Epithelial cell of esophagus (primary cell): ENCODE measurements at places on chromosomes 3 and 15.

- no peak for DNase-seq
Observed at GRCh38 chr3:20305647-20306046, 119.6 kb upstream of the SGO1 start.

DNA sequence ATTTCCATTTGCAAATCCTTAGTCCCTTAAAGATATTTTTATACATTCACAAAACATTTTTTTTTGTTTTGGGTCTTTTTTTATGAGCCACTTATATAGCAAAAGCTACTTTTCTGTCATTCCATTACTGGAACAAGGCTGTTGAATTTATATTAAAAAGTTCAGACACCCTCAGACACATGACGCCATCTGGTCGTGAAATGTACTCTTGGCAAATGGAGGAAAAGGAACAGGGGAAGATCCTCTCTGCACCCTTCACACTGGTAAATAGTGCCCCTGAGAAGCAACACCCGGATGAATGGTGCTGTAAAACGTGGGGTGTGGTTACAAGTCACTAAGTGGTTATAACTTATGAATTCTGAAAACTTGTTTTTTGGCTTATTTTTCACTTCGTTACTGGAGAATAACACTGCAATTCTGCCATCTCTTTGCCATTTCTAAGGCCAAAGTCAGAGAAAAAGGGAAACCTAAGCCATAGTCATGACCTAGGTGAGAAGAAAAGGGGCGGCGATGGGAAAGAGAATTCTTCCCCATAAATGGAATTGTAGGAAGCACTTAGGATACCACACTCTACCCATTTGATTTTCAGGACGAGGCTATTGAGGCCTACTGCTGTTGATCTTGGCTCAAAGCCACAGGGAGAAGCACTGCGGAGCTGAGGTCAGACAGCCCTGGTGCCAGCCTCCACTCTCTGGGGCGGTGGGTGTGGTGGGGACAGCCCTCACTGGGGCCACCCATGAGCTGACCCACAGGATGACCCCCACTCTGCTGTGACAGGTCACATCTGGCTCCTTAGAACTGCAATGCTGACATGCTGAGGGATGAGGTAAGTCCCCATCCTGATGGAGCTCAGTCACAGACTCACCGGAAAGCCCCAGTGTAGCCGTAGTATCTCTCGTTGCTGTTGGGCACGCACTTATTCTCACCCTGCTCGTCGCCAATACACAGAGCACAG, 21.9 kb downstream of the LTF start:
- no peak for DNase-seq

DNA sequence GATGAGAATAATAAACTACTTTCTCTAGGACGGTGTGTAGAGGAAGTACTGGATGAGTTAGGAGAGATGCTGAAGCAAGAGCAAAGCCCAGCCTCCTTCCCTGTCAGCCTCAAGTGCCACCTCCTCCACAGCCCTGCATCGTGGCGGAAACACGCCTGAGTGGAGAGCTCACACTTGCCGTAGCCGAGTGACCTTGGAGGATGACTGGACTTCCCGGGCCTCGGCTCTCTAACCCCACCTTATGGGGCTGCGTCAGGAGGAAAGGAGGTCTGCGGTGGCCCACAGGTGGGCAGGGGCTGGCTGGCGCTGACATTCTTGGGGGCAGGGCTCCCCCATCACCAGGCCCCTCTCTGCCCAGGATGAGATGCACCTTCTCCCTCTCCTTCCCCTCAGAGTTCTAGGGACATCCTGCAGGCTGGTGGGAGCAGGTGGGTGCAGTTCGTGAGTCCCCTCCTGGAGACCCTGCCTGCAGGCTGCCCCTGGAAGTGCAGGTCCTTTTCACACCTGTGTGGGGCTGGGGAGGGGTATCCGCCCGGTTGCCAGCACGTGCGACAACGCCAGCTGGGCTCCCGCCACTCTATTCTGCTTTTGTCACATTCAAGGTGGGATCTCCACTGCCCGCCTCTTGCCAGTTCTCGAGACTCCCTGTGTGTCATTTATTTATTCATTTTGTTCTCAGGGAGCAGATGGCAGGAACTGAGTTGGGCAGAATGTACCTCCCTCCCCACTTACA, 175.2 kb downstream of the MEGF11 start:
- no peak for DNase-seq

DNA sequence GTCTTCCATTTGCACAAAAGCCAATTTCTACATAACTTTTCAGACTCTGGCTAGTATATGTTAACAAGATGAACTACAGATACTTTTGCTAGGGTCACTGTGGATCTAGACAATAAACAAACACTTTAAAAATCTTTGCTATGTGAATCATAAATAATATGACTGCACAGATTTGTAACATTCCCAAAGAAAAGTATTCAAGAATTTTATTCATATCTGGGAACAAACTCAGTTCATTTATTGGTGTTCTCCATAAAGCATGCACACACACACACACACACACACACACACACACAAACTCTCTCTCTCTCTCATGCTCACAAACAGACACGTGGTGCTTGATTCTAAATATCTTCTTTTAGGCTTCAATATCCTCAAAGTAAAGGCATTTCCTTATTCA, 18.8 kb upstream of the THRB start:
- DNase-seq, result no peak

DNA sequence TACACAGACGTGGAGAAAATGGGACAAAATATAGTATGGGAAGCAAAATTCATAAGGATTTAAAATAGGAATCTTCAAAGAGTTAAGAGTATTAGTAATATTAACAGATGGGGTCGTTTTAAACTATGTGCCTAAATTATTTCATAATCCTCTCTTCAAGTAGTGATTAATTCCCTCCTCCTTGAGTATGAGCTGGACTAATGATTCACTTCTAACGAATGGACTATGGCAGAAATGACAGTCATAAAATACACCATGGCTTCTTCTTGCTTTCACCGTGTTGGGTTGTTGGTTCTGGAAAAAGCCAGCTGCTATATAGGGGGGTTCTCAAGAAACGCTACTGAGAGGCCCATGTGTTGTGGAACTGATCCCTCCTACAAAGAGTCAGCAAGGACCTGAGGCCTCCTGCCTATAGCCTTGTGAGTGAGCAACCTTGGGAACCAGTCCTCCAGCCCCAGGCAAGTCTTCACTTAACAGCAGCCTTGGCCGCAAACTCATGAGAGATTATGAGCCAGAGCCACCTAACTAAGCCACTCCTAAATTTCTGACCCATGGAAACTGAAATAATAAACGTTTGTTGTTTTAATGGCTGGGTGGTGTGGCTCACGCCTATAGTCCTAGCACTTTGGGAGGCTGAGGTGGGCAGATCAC, 64.8 kb upstream of the ABHD2 start:
- peak; percentile 75 for DNase-seq

GRCh38 chr15:70563561-70564095, 199.7 kb downstream of the UACA start:
- no peak for DNase-seq

- DNase-seq, result no peak
Observed at GRCh38 chr15:53448232-53449015, 311.0 kb downstream of the WDR72 start.

GRCh38 chr15:77504871-77505270, 84.2 kb downstream of the HMG20A start:
- DNase-seq, result no peak

- DNase-seq, result peak; percentile 27
Observed at GRCh38 chr3:140602781-140603180, 75.1 kb upstream of the TRIM42 start.

GRCh38 chr15:69561071-69561784, 108.6 kb downstream of the RPLP1 start:
- DNase-seq, result no peak

GRCh38 chr3:99351122-99351521, 287.3 kb upstream of the COL8A1 start:
- no peak for DNase-seq

DNA sequence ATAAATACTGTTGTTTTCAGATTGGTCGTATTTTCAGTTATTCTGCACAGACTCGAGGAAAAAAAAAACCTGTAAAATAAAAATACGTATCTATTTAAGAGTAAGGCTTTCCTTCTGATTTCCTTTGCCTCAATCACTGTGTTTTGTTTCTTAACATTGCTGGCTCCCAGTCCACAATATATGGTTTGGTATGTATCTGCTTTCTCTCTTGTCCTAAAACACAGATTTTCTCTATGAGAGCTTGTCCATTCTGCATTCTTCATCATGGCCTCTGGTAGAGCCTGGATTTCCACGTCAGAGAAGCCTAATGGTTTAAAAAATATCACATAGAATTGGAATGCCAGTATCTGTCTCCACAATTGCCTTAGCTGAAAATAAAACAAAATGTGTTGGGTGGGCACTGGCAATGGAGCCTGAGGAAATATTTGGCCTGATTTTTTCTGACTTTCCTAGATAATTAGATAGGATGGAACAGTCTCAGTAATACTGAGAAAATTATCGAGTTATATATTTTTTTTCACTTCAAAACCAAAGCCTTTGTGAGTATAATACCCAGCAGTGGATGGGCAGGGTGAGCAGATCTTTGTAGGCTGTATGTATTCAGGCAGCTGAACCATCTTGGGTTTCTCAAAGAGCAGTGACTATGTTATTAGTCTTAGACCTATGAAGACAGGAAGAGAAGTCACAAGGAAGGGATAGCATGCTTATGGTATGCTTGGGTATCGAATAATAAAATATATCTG, 1.9 kb downstream of the CD200 start:
- no peak for DNase-seq

GRCh38 chr3:47984075-47984728, 32.0 kb downstream of the MAP4 start:
- DNase-seq, result peak; percentile 42

GRCh38 chr3:11260460-11260859, 11.7 kb upstream of the ATG7 start:
- DNase-seq, result no peak
